ENCODE measurements at places on chromosomes 16 and 17. TPM values are rescaled to one million over a fixed set of nuclear protein-coding genes. Genes with fewer than 3 reads are reported as not detected.

DNA sequence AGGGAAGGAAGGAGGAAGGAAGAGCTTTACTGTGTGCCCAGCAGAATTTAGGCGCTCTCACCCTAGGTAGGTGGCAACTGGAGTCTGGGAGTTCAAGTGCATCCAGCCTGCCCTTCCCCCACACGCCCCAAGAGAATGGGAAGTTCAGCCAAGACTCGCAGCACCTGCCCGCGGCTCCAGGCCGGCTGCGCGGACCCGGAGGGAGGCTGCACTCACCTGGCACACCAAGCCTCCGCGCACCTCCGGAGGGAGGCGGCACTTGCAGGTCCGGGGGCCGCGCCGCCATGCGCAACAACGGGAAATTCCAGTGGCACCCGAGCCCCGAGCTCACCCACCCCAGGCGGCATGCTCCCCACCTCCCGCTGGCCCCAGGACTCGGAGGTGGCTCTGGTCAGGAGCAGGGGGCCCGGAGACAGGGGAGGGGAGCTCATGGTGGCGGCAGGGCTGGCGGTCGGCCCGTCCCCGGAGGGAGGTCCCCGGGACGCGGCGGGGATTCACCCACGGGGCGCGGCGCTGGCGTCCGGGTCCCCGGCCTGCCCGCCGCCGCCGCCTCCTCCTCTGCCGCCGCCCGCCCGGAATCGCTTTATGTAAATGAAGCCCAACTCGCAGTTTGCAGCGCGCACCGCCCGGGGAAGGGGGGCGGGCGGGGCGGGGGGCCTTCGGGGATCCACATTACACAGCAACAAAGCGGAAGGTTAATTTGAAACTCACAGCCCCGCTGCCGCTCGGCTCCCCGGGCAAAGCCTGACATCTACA is at the start of gene ZFHX3:
ZFHX3 (minus strand) TSS at position 593 of the 756 bp plus-strand sequence. CDS start 87,983 bp downstream, outside the sequence.
- no peak within 1 kb of the TSS for H3K27ac ChIP-seq
- peaks cover 37% of the 10 kb centered on the region for H3K27me3 ChIP-seq
- H3K36me3 ChIP-seq = no peaks in the 10 kb centered on the region

- no peaks in the 10 kb centered on the region for H3K27me3 ChIP-seq
- no peak for DNase-seq
- H3K4me3 ChIP-seq = no peak overlapping the region
- H3K27ac ChIP-seq = no peak overlapping the region
- peaks cover 63% of the 10 kb centered on the region for H3K36me3 ChIP-seq
Measured at GRCh38 chr17:57262557-57262956, 6.2 kb downstream of the MSI2 start.

DNA sequence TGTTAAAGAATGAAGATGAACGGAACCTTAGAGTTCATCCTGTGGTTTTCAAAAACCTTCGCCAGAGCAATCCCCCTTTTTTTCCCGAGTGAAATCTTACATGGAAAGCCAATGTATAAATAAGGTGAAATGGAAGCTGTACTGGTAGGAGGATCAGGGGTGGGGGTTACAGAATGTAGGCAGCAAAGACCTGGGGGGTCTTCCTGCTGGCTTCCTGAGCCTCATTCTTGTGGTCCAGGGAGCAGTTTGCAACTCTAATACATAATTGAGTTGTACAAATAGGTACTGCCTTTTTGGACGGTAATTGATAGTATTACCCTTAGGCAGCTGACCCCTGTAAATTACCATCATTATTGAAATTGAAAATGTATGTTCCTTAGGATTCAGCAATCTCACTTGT is 34.1 kb downstream of the KSR1 start:
- H3K4me1 ChIP-seq = peaks cover 29% of the 10 kb centered on the region
- peaks cover 32% of the 10 kb centered on the region for H3K36me3 ChIP-seq
- no peak overlapping the region for H3K27ac ChIP-seq
- no peak overlapping the region for H3K4me3 ChIP-seq
- DNase-seq = no peak
- no peaks in the 10 kb centered on the region for H3K27me3 ChIP-seq

DNA sequence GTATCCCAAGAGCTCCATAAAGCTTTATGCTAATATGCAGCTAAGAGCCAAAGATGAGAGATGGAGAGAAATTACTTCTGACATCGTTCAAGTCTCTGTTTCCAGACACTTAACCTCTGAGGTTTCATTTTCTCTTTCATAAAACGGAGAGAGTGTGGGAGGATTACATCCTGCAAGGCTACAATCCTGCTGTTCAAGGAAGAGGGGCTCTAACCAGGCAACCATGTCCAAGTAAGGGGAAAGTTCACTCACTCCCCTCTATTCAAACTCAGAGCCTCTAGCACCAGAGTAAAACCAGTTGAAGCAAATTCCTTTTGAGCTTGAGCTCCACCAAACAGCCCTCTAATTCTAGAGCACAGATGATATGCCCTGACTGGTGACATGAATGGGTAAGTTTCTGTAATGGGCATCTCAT is 397.4 kb downstream of the NPIPA8 start:
- no peaks in the 10 kb centered on the region for H3K36me3 ChIP-seq
- DNase-seq = no peak
- no peak overlapping the region for H3K4me3 ChIP-seq
- H3K27me3 ChIP-seq = peaks cover 16% of the 10 kb centered on the region
- H3K27ac ChIP-seq = no peak overlapping the region

DNA sequence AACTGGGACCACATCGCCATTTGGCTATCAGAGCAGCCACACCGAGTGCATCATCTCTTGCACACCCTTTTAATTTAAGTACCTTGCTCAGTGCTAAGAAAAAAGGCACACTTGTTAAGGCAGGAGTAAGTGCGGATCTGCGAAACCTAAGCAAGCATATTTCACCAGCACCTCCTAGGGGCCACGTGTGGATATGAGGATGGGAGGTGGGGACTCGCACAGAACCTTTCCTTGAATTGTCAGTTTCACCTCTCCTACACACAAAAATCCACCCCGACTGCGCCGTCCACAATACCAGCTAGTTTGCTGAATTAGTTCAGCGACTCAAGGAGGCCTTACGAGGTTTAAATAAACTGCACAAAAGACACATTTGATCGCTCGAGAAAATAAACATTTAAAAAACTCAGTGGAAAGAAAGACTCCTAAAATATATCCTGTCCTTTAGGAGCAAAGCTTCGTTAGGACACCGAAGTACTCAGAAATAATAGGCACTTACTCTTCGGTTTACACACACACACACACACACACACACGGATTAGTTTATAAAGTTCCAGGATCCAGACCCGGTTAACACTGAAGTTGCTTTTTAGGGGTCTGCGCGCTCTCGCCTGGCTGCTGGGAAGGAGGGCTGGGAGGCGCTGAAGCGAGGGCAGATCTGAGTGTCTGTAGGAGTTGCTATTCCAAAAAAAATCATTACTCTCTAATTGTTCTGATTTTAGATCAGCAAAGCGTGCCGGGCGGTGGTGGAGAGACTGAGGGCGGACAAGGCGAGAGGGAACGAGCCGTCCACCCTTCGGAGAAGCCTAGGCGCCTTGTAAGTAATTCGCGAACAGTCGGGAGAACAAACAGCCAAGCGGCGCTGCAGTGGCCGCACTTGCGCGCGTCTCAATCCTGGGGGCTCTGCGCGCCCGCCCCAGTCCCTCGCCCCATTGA is 1.0 kb upstream of the KCNJ2 start:
- DNase-seq = peak; percentile 9
- peaks cover 16% of the 10 kb centered on the region for H3K4me1 ChIP-seq
- no peaks in the 10 kb centered on the region for H3K36me3 ChIP-seq
- peak overlapping the region; percentile 70 for H3K4me3 ChIP-seq
- H3K27ac ChIP-seq = no peak overlapping the region
- H3K27me3 ChIP-seq = peaks cover 70% of the 10 kb centered on the region

DNA sequence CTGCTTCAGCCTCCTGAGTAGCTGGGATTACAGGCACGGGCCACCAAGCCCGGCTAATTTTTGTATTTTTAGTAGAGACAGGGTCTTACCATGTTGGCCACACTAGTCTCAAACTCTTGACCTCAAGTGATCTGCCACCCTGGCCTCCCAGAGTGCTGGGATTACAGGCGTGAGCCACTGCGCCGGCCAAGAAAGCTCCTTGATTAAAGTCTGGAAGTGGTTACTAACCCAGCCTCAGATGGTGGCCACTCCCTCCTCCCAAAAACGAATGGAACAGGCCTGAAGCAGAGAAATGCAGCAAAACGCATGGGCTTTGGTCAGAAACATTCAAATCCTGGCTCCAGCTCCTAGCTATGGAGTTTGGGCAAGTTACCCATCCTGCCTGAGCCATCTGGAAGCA is 11.3 kb downstream of the FKBP10 start:
- DNase-seq = no peak
- H3K4me3 ChIP-seq = no peak overlapping the region
- no peaks in the 10 kb centered on the region for H3K4me1 ChIP-seq
- no peaks in the 10 kb centered on the region for H3K36me3 ChIP-seq
- peak overlapping the region; percentile 25 for H3K27ac ChIP-seq

- no peak for DNase-seq
- H3K27ac ChIP-seq = no peak overlapping the region
- no peak overlapping the region for H3K4me3 ChIP-seq
- H3K36me3 ChIP-seq = no peaks in the 10 kb centered on the region
Measured at GRCh38 chr16:13307851-13308250, 406.5 kb downstream of the SHISA9 start.

DNA sequence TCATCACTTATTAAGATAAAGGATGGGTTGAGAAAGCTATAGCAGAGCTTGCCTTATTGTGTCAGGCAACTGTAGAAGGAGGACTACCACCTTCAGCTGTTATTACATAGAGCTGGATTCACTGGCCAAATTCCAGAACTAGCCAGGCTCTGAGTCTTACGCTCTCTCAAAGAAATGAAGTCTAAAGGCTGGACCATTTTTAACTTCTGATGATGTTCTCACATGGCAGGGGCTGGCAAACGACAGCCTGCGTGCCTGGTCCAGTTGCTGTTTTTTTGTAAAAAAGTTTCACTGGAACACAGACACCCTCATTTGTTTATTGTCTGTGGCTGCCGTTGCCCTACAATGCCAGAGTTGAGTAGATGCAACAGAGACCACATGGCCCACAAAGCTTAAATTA is 21.2 kb downstream of the TRAF4 start:
- H3K4me1 ChIP-seq = peaks cover 12% of the 10 kb centered on the region
- H3K4me3 ChIP-seq = no peak overlapping the region
- H3K36me3 ChIP-seq = peaks cover 2% of the 10 kb centered on the region
- H3K27ac ChIP-seq = no peak overlapping the region

DNA sequence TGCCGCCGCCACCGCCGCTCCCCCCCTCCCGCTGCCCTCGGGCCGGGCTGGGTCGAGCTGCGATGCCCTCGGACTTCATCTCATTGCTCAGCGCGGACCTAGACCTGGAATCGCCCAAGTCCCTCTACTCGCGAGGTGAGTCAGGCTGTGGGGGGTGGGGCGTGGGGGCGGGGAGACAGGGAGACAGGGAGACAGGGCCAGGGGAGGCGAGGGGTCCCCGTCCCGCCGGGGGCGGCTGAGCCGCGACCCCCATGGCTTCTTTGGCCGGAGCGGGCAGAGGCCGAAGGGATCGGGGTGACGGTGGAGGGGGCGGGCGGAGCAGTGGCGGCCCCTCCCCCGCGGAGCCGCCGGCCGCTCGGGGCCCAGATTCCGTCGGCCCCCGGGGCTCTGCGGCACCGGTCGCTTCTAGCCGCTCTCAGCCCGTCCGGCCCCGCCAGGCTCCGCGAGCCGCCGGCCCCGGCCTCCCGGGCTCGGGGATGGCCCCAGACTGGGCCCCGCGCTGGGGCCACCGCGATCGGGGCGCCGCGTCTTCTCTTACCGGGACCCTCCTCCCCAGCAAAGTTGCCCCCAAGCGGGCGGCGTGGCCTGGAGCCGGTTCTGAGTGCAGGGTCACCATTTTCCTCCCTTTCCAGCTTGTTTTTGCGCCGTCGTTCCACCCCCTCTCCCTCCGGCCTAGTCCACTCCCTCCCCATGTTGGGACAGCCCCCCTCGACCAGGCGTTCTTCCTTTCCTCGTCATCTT is 644 bp downstream of the NFAT5 start:
- peaks cover 33% of the 10 kb centered on the region for H3K36me3 ChIP-seq
- DNase-seq = peak; percentile 57
- peak overlapping the region; percentile 100 for H3K4me3 ChIP-seq
- H3K27me3 ChIP-seq = no peaks in the 10 kb centered on the region

- no peaks in the 10 kb centered on the region for H3K27me3 ChIP-seq
- no peak overlapping the region for H3K27ac ChIP-seq
- H3K4me3 ChIP-seq = no peak overlapping the region
- DNase-seq = peak; percentile 24
- peaks cover 9% of the 10 kb centered on the region for H3K36me3 ChIP-seq
Measured at GRCh38 chr17:38815576-38816193, 9.4 kb downstream of the CWC25 start.

DNA sequence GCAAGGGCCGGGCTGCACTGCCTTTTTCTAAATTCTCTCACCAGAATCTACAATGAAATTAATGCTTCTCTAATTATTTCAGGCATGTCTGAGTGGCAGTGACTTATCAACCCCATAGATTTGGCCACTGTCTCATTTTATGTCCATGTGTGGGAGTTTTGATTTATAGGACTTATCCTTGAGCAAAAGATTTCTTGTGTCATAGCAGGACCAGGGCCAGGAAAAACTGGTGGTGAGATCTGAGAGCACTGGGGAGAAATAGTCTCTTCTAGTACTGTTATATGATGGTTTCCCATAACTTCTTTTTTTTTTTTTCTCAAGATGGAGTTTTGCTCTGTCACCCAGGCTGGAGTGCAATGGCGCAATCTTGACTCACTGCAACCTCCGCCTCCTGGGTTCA is 1.5 kb upstream of the KRT23 start:
- peaks cover 13% of the 10 kb centered on the region for H3K27me3 ChIP-seq
- no peaks in the 10 kb centered on the region for H3K4me1 ChIP-seq
- H3K27ac ChIP-seq = no peak overlapping the region
- no peak overlapping the region for H3K4me3 ChIP-seq
- H3K36me3 ChIP-seq = no peaks in the 10 kb centered on the region
- DNase-seq = no peak

DNA sequence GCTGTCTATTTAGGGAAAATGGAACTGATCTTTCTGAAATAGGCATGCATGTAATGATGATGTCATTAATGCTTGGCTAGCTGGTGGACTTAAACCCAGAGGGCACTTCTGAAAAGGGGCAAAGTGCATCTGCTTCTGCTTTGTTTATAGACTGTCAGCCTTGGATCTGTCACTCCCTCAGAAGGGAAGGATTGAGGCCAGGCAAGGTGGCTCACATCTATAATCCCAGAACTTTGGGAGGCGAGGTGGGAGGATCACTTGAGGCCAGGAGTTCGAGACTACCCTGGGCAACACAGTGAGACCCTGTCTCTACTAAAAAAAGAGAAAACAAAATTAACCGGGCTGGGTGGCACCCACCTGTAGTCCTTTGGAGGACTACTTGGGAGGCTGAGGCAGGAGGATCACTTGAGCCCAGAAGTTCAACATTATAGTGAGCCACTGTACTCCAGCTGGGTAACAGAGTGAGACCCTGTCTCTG is 185.5 kb downstream of the WWOX start:
- peaks cover 3% of the 10 kb centered on the region for H3K36me3 ChIP-seq
- no peak overlapping the region for H3K27ac ChIP-seq
- H3K27me3 ChIP-seq = no peaks in the 10 kb centered on the region

GRCh38 chr17:47325176-47325575 is 1.4 kb downstream of the EFCAB13 start:
- peak overlapping the region; percentile 94 for H3K4me3 ChIP-seq
- peaks cover 4% of the 10 kb centered on the region for H3K36me3 ChIP-seq
- peaks cover 17% of the 10 kb centered on the region for H3K4me1 ChIP-seq
- peaks cover 5% of the 10 kb centered on the region for H3K27me3 ChIP-seq

Gene KRTAP4-9
- not detected for total RNA-seq

Gene TM4SF5
- not detected for total RNA-seq

Gene CDH11
- total RNA-seq = not detected

Gene CCDC78
- 6.5 TPM for total RNA-seq

Gene MT4
- not detected for total RNA-seq

Gene CD300E
- not detected for total RNA-seq

Data from activated naive CD8-positive, alpha-beta T cell treated with anti-CD3 and anti-CD28 coated beads for 36 hours (primary cell).